RKO (cell line): ENCODE measurements at places on chromosomes 16 and 17.

- peak; percentile 7 for DNase-seq
These were observed 459.8 kb downstream of the PMP22 start for GRCh38 chr17:14805348-14805747.

GRCh38 chr17:17413821-17414220, 63.0 kb upstream of the MED9 start:
- DNase-seq, result no peak

- no peak for DNase-seq
These were observed 21.4 kb downstream of the ZDHHC7 start for GRCh38 chr16:84989749-84990620.

GRCh38 chr16:21033264-21033663, 117.4 kb downstream of the DNAH3 start:
- DNase-seq, result no peak

DNA sequence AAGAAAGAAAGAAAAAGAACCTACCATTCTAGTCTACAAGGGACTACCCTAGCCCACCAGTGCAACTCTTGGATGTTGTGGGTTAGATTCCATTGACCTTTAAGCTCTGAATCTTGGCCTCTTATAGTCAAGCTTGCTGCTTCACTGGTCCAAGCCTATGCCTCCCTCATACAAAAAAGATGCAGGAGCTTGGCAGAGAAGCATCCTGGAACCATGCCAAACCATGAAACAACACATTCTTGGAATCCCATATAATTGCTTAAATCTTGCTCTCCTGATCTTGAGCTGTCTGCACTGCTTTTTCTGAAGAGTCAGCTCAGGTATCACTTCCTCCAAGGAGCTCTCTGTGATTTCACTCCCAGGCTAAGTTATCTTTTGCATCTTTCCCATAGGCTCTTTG, 117.9 kb upstream of the GPR139 start:
- no peak for DNase-seq

DNA sequence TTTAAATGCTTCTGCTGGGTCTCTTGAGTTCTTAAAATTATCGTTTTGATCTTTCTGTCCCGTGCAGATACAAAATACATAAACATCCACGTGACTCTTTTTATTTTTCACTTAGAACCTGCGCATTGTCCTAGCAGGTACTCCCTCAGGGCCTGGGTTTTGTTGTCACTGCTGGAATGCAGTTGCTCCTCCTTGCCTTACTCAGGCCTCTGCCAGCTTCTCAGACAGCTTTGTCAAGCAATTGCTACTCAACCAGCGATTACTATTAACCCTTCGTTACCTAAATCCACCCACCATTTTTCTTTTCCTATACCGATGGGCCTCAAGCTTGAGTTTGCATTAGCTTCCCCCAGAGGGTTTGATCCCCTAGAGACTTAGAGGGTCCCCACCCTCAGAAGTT, 405.9 kb upstream of the RBFOX1 start:
- DNase-seq, result no peak

GRCh38 chr17:61416540-61417363, 17.1 kb downstream of the TBX2 start:
- peak; percentile 86 for DNase-seq

DNA sequence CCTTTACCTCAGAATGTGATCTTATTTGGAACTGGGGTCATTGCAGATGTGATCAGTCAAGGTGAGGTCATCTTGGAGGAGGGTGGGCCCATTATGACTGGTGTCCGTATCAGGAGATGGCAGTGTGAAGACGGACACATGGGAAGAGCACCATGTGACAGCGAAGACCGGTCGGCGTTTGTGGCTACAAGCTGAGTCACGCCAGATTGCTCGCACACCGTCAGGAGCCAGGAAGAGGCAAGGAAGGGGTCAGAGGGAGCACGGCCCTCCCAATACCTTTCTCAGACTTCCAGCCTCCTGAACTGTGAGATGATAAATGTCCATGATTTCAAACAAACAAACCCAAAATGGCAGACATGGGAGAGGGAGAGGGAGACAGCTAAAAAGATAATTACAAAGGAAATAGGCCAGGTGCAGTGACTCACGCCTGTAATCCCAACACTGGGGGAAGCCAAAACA, 13.2 kb downstream of the STARD3 start:
- DNase-seq, result no peak

- DNase-seq, result no peak
These were observed 859.1 kb upstream of the GOT2 start for GRCh38 chr16:59593194-59593661.

DNA sequence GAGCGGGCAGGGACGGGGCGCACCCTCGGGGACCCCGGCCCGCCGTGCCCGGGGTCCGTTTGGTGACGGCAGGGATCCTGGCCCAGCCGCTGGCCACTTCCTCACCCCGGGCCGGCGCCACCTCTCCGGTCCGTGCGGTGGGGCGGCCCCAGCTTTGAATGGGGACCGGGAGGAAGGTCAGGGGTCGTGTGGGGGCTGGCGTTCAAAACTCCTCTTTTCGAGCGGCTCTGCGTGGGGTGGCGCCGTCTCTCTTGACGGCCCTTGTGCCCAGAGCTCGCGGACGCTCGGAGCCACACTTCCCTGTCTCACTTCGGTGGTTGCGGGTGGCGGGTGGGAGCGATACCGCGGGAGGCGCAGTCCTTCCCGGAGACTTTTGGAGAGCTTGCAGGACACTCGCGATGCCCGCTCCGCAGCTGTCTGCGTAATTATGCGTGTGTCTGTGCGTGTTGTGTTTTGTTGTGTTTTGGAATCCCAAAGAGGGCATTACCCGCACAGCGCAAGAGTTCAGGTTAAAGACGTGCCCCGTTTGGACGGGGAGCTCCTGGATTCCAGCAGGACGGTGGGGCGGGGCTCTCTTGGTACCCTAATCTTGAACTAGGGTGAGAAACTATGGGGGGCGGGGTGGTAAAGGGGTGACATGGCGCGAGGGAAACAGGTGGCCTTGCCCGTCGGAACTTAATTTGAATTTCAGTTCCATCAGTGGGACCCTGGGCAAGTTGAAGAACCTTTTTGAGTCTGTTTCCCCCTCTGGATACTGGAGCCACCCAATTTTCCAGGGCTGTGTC, 637 bp downstream of the PLCG2 start:
- no peak for DNase-seq

- DNase-seq, result no peak
These were observed 237.3 kb upstream of the TNRC6C start for GRCh38 chr17:77720946-77721845.

GRCh38 chr17:8338753-8339140, 893 bp upstream of the ODF4 start:
- DNase-seq, result no peak

DNA sequence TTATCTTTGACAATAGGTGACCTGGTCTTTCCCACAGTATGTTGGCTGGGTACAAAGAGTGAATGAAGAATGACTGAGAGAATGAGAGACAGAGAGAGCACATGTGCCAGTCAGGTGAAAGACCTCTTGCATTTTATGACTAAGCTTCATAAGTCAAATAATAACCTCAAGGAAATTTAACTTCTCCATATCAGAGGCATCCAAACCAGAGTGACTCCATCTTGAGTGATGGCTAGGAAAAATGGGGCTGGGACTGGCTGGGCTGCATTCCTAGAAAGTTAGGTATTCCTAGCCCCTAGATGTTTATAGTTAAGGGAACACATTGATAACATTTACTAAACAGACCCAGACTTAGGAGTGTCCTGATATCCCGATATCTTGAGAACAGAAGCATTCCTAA, 3.9 kb upstream of the RBL2 start:
- no peak for DNase-seq

- DNase-seq, result no peak
These were observed 16.1 kb downstream of the GNGT2 start for GRCh38 chr17:49194297-49194607.

DNA sequence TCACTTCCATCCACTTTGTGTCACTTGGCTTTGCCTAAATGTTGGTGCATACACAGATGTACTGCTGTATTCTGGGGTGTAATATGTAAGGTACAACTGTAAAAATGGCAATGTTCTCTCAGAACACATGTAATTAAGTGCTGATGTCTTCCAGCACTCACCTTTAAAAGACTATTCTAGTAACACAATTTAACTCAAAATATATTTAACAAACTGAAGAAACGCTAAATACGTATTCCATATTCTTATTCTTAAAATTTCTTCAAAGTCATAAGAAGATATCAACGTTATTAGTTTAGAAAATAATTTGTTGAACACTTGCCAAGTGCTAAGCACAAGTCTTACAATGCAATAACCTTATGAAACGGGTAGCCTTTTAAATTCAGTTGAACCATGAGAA, 3.6 kb downstream of the CMC2 start:
- no peak for DNase-seq

- no peak for DNase-seq
These were observed 104.6 kb downstream of the SEC14L1 start for GRCh38 chr17:77245162-77245926.

DNA sequence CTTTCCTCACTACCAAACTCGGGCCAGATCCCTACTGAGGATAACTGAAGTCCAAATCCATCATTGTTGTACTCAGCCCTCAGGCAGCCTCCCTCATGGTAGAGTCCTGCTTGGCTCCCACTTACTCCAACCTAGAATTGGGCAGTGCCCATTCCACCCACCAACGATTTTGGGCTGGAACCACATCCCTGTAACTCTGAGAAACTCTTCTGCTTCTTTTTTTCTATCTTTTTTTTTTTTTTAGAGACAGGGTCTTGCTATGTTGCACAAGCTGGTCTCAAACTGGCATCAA, 1.2 kb downstream of the PRR14 start:
- no peak for DNase-seq

- peak; percentile 11 for DNase-seq
These were observed 57.7 kb downstream of the MEAK7 start for GRCh38 chr16:84446596-84447392.

DNA sequence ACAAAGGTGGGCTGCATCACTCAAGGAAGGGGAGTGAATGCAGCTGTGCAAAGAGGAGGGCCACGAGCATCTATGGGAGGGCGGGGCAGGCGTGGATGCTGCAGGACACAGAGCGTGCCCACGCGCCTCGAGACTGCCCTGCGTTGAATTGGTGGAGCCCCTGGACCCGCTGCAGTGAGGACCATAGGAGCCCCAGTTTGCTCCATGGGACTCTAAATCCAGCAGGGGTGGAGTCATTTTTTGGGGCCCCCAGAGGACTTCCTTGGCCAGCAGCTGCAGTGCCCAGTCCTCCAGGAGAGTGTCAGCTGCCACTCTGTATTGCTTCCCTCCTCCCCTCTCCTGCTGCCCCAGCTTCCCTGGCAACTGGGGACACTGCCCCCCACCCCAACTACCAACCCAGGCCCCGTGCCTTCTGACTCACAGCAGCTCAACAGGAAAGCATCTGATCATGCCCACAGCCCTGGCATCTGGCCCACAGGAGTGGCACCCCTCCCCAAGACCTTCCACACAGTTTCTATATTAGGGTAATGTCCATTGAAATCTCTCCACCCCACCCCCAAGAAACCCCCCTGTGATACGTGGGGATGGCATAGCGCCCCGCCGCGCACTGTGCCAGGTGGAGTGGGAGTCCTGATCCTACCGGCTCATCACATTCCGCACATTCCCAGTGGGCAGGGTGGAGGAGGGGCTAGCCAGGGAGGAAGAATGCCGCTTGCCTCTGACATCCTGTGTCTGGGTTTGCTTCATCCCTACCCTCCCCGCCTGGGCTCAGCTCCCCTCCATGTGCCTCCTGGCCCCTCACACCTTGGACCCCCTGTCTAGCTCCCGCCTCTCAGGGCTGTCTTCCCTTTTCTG, 27.8 kb upstream of the ITGA3 start:
- no peak for DNase-seq

- DNase-seq, result no peak
These were observed 190.0 kb downstream of the C16orf95 start for GRCh38 chr16:87127061-87127765.

- DNase-seq, result peak; percentile 44
These were observed 2.4 kb downstream of the CRAMP1 start for GRCh38 chr16:1614456-1615102.

DNA sequence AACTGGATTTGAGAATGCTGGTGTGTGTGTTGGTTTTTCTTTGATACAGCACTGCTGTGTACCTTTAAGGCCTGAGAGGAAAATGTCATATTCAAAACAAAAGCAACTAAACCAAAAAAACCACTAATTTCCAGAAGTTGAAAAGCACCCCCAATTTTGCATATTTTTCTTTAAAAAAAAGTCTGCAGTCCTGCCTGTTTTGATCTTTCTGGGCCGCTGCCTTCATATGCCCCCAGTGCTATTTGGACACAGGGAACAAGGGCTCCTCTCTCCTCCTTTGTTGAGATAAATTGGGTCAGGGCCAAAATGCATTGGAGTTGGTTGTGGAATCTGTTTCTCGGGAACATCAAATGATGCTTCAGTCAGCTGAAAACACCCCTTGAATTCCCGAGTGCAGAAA, 26.9 kb downstream of the GPT2 start:
- no peak for DNase-seq

GRCh38 chr17:61307905-61308886, 91.4 kb upstream of the TBX2 start:
- no peak for DNase-seq

- no peak for DNase-seq
These were observed 225.6 kb upstream of the HSBP1 start for GRCh38 chr16:83581994-83582747.

GRCh38 chr16:16797239-16797638, 418.3 kb downstream of the NPIPA7 start:
- DNase-seq, result peak; percentile 29

- no peak for DNase-seq
These were observed 130.6 kb downstream of the DYNLRB2 start for GRCh38 chr16:80671281-80671849.

DNA sequence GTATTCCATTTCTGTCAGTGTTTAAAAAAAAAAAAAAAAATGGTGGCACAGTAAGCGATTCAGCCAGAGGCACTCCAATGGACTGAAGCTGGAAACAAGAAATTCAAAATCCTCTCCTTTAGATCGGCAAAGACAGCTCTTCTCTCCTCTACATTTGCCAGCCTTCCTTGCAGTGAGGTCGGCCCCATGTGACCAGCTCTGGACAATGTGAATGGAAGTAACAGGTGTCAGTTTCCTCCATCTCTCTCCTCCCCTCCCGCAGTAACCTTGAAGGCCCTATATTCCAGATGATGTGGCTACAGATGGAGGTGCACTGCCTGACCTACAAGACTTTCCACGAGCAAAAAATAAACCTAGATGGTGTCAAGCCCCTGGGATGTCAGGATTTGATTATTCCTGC, 15.0 kb downstream of the CUEDC1 start:
- no peak for DNase-seq

GRCh38 chr16:88983165-88983564, 6.2 kb upstream of the CBFA2T3 start:
- no peak for DNase-seq

DNA sequence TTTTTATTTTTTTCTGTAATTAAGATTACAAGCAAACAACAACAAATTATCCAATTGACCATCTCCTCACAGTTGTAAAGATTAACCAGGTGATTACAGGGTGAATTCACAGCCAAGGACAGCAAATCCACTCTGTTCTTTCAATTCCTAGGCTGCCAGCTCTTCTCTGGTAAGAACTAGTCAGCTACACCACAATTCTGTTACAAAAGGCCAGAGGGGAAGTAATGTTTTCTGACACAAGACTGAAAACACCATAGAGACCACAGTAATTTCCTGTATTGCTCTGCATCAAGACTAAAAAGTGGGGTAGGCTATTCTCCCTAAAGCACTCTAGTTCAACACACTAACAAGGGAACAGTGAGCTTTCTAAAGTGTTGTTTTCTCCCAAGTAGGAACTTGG, 10.6 kb downstream of the CA10 start:
- DNase-seq, result no peak
